ENCODE measurements at places on chromosomes 4 and X.

- no peak for DNase-seq
Measured at GRCh38 chrX:43481576-43481975, 174.5 kb upstream of the MAOA start.

DNA sequence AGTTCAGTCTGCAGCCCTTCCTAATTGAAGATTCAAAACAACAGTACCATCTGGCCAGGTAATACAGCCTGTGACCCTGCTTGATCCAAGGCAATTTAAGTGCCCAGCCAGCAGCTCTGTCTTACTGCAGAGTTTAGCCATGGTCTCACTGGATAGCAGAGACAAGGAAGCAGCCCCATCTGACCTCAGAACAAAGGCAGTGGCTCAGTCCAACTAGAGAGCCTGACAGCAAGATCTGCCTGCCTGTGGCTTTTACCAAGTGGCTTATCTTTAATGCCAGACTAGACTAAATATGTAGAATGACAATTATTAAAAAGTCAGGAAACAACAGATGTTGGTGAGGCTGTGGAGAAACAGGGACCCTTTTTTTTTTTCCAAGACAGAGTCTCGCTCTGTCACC, 293.4 kb downstream of the DTHD1 start:
- DNase-seq = no peak

GRCh38 chr4:84500386-84501201, 1.5 kb upstream of the NKX6-1 start:
- DNase-seq = no peak

DNA sequence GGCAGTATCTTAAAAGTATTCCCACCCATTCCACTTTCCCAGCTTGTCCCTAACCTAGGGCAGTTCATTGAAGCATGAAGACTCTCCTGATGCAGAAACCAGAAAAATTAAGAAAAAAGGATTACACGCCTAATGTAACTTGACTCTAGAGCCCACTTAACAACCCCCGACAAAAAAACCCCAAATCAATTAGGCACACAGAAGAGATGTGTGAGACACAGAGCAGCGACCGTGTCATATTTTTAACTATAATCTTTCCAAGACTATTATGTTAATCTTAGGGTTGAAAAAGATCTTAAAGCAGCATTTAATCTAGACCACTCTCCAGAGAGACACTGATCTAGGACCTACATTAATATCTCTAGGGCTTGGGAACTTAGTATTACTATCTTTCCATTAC, 1.3 kb downstream of the YTHDC1 start:
- no peak for DNase-seq

DNA sequence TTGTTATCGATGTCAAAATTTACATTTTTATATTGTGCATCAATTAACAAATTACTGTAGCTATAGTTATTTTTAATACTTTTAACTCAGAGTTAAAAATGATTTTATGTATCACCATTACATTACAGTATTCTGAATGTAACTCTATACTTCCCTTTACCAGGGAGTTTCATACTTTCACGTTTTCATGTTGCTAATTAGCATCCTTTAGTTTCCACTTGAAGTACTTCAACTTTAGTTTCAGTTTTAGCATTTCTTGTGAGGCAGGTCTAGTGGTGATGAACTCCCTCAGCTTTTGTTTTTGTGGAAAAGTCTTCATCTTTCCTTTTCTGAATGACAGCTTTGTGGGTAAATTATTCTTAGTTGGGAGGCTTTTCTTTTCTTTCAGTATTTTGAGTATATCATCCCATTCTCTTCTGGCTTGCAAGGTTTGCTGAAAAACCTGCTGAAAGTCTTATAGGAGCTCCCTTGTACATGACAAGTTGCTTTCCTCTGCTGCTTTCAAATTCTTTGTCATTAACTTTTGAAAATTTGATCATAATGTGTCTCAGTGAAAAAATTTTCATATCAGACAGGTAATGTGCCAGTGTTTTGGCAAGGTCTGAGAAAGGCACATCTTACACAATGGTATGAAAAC, 9.8 kb upstream of the CISD2 start:
- DNase-seq = no peak

DNA sequence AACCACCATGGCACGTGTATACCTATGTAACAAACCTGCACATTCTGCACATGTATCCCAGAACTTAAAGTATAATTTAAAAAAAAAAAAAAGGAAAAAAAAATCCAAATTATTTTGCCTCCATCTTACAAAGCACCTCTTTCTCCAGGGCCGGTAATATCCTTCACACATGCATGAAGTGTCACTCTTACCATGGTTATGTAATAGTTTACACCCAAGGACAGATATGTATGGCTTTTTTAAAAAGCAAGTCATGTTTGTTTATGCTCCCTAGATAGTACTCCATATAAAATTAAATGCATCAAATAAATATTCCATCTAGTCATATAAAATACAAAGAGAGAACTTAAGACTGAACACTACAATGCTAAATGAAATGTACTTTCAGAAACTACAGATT, 22.5 kb downstream of the CHIC2 start:
- no peak for DNase-seq

DNA sequence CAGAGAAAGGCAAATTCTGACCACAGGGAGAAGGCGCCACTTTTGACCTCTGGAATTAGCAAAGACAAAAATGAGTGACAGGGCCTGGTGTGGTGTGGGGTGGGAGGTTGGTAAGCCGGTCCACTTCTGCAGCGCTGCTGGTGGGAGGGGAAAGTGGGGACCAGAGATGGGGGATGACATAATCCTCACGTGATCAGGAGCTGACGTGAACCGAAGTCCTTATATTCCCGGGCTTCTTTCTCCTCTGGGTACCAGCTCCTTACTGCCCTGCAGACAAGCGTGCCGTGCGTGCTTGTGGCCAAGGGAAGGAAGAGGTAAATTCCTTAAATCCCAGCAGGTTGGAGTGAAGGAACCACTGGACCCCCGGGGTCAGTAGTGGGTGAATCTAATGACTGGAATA, at the start of gene TCEAL7:
TSS of gene TCEAL7 (plus strand) at position 249 of the 400 bp plus-strand sequence. CDS start 1,165 bp downstream, outside the sequence.
- DNase-seq = no peak

- peak; percentile 3 for DNase-seq
Measured at GRCh38 chr4:115851918-115852766, 738.7 kb upstream of the NDST4 start.

DNA sequence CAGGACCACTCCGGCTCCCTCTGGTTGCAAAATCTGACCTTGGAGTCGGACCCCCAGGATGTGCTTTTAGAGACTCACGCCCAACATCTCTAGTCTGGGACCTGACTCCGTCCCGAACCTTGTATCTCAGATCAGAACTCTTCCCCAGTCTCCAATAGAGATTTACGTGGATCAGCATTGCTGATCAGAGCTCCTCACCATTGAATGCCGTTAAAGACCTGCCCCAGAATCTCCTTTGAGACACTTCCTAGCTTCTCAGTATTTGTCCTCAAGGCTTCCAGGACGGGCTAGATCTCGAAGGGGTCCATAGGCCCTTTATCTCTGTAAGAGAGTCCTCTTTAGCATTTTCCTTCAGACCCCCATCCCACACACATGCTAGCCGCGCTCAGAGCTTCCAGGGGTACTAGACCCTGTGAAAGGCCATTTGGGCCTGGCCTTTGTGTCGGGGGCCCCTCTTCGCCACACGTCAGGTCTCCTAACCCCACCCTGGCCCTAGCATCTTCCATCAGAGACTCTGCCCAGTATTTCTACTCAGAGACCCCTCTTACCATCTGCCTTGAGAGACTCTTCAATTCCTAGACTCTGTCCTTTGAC, 662 bp downstream of the UBA1 start:
- no peak for DNase-seq

- no peak for DNase-seq
Measured at GRCh38 chrX:77962068-77962902, 7.2 kb downstream of the PGAM4 start.

- DNase-seq = no peak
Measured at GRCh38 chr4:188717661-188718060, 578.4 kb downstream of the TRIML1 start.

DNA sequence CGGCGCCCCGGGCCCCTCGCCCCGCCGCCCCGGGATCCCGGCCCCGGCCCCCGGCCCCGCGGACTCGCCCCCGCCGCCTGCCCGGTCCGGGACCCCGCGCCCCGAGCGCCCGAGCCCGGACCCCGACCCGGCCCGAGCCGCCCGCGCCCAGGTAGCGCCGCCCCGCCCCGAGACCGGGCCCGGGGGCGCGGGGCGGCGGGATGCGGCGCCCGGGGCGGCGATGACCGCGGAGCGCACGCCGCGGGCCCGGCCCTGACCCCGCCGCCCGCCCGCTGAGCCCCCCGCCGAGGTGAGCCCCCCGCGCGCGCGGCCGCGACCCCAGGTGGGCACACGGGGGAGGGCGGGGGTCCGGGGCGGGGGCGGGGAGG, 224 bp downstream of the FGFRL1 start:
- DNase-seq = no peak
